ENCODE measurements at places on chromosomes 12 and 14.

DNA sequence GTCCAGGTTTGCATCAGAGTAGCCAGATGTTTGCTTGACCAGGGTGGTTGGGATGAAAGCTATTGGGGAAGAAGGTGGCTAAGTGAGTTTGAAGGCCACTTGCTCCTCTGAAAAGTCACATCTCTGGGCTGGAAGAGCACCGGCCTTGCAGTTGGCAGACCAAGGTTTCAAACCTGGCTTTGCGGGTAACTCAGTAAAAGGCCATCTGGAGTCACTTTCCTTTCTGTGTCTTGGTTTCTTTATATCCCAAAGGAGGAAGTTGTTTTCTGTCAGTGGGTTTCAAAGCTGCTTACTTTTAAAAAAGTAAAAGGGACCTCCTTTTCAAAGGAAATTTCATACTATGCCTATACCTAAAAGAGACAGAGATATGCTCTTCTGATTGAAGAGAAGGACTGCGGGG, 26.2 kb upstream of the CMA1 start:
- no peak for DNase-seq

GRCh38 chr12:103336940-103337339, 158.8 kb downstream of the C12orf42 start:
- no peak for DNase-seq

- no peak for DNase-seq
Measured at GRCh38 chr12:45518291-45519235, 210.9 kb upstream of the ARID2 start.

GRCh38 chr14:57831981-57832380, 33.9 kb downstream of the SLC35F4 start:
- DNase-seq = peak; percentile 58

DNA sequence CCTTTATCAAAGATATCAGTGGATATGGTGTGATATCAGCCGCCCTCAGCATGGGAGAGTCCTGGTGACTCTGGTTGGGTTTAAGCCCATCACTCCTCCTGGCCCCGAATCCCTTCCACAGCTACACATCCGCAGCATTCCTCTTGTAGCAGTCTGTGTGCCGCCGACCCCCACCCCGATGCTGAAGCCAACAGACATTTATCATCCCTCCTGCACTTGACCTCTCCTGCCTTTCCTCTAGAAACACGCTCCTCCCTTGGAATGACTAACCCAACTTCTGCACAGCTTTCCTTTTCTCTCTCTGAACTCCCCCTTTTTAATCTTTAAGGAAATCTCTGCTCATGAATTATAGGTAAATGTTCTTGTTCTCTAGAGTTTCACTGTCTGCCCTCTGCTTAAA, 250.9 kb upstream of the FOXN3 start:
- DNase-seq = no peak

GRCh38 chr12:53538209-53538689, 31.0 kb upstream of the NPFF start:
- no peak for DNase-seq

GRCh38 chr12:89864411-89864810, 155.8 kb upstream of the ATP2B1 start:
- DNase-seq = no peak

GRCh38 chr12:13079440-13079906, 24.0 kb downstream of the GSG1 start:
- DNase-seq = peak; percentile 70

- DNase-seq = no peak
Measured at GRCh38 chr14:73746520-73747378, 32.6 kb upstream of the PNMA1 start.

- DNase-seq = peak; percentile 47
Measured at GRCh38 chr14:54782751-54783659, 119.6 kb downstream of the GCH1 start.

- DNase-seq = no peak
Measured at GRCh38 chr12:115697340-115697739, 580.2 kb downstream of the MED13L start.

GRCh38 chr12:130043685-130044406, 118.4 kb upstream of the FZD10 start:
- no peak for DNase-seq

- no peak for DNase-seq
Measured at GRCh38 chr12:57943438-57944080, 2.2 kb downstream of the ATP23 start.

- DNase-seq = no peak
Measured at GRCh38 chr14:64394423-64394822, 6.3 kb downstream of the MTHFD1 start.

DNA sequence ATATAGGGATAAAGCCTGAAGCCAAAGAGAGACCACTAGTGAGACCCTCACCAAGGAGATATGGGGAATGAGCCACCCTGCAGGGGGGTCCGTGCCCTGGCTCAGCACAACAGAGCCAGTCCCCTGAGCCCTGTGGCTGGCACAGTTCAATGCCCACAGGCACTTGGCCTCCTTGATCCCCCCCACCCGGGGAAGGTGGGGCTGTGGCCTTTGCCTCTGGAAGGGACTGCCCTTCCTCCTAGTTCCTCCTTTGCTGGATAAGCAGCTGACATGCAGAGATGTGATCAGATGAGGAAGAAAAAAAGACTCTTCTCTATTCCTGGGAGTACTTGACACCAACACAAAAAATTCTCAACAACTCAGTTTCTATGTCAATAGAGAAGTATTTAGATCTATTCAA, 19.9 kb downstream of the TTC7B start:
- DNase-seq = no peak

DNA sequence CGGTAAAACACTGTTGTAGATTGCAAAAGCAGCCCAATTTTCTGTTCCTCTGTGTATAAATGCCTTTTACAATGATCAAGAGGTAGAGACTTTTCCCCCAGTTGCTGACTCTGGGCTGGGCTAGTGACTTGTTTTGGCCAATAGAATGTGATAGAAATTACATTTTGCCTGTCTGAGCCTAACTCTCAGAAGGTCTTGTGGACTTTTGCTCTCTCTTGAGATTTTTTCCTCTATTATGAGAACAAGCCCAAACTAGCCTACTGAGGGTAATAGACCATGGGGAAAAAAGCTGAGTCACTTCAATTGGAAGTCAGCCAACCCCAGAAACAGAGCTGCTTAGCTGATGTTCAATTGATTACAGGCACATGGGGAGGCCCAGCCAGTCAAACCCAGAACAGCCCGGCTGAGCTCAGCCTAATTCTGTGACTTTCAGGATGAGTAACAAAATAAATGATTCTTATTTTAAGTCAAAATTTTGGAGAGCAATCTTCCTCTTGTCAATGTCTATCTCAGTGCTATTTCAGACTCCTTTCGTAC, 61.4 kb downstream of the MYF5 start:
- peak; percentile 26 for DNase-seq

- DNase-seq = no peak
Measured at GRCh38 chr14:85234156-85235025, 295.6 kb upstream of the FLRT2 start.

DNA sequence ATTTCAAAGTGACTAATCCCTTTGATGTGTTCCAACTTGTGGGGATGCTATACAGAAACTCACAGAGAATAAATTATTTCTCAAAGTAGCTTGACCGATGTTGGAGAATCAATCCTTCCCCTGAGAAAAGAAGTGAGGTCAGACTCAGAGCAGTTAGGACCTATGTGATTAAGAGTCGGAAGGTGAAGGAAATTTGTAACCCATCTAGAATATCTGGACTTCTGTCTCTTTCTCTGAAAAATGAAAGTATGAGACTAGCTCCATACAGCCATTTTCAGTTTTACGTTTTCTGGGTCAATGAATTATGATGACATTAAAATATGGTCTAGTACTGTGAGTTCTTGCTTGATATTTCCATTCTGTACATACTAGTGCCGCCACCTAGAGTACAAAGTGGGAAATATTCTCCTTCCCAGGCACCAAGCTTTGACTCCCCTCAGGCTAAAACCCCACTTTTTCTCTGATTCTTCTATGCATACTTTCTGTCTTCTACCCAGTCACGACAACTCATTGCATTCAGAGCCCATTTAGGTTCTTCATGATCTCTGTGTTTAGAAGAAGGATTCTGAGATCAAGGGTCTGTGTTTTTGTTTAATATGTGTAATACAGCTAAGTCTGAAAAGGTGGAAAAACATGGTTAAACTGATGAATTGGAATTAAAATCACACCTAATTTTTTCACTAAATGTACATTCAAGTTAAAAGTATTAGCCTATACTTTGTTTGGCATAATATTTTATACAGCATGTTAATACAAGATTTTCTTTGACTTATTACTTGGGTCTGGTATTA, 6.9 kb upstream of the NTS start:
- DNase-seq = peak; percentile 49

DNA sequence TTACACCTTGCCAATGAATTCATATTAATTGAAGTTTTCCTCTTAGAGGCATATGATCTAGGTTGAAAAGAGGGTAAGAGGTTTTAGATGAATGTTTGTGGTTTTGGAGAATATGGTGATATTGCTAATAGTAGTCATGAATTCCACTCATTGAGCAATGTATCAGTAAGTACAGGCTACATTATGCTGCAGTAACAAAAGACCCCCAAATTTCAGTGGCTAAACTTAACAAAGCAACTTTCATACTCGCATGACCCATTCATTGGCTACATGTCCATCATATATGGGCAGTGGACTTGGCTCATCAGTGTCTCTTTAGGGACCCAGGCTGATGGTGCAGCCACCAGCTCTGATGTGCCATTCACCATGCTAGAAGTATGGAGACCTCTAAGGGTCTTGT, 196.6 kb upstream of the MYL2 start:
- no peak for DNase-seq

DNA sequence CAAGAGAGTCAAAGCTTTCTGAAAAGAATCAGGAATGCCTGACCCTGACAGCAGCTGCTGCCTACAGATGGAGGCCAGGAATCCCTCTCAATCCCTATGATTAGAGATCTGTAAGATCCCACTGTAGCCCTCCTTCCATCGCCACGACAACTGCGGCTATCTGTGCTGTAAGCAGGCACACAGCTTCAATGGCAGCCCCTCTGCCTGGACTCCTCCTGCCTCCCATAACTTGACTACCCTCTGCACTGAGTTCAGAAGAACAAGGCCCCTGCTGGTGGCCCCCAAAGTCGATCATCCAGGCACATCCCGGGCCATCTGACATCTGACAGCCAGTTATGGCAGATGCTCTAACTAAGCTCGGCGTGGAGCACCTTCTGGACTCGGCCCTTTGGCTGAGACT, 2.9 kb downstream of the CLMN start:
- no peak for DNase-seq

- DNase-seq = no peak
Measured at GRCh38 chr14:20418501-20418909, 5.2 kb upstream of the TEP1 start.

- DNase-seq = no peak
Measured at GRCh38 chr14:22466491-22466890, 122.5 kb downstream of the DAD1 start.

DNA sequence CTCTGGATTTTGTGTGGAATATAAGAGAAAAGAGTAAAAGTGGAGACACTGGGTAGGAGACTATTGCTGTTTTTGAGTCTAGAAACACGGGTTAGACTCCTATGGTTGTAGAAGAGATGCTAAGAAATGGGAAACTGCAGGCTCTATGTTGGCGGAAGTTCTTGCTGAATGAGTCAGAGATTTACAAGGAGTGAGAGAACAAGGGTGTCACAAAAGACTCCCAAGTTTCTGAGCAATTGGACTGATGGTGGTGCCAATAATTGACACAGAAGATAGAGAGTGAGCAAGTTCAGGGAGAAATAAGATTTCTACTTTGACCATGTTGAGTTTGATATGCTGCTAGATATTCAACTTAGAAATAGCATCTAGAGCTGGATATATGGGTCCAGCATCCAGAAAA, 2.6 kb upstream of the PRKD1 start:
- DNase-seq = no peak

GRCh38 chr12:24363177-24363754, 413.8 kb upstream of the SOX5 start:
- DNase-seq = no peak

DNA sequence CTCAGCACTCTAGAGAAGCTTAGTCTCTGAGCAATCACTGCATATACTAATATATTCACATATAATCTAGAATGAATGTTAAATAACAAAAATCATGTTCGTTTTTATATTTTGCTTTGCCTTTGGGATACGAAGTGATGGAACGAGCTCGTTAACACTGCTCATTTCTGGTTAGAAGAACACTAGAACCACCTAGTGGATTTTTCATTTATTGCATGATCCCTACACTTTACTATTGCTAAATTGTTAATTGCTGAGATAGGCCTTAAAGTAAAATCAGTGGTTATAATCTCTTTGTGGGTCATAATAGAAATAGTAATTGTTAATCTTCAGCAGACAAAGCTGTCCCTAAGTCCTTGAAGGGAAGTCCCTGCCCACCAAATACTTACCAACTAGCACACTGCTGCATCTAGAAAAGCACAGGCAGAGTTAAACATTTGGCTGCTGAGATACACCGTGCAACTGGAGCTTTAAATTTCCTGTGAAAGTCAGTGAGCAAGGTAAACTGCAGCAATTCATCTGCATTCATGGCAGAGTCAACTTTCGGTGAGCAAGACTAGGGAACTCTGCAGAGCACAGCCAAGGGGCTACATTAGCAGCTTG, 353.7 kb downstream of the APAF1 start:
- DNase-seq = peak; percentile 62

GRCh38 chr12:109777544-109777943, 55.7 kb downstream of the TRPV4 start:
- DNase-seq = peak; percentile 83

DNA sequence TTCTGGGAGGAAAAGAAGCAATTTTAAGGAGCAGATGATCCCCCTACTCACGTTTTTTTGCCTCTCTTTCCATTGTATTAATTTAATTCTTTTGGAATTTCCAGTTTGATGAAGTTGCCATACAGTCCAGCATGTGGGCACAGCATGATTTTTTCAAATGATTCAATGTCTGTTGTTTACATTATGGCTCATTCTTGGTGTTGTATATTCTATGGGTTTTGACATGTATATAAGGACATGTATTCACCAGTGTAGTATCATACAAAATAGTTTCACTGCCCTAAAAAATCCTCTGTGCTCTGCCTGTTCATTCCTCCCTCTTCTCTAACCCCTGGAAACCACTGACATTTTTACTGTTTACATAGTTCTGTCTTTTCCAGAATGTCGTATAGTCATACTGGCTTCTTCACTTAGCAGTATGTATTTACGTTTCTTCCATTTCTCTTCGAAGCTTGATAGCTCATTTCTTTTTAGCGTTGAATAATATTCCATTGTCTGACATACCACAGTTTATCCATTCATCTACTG, 13.3 kb upstream of the KLHDC2 start:
- DNase-seq = no peak

DNA sequence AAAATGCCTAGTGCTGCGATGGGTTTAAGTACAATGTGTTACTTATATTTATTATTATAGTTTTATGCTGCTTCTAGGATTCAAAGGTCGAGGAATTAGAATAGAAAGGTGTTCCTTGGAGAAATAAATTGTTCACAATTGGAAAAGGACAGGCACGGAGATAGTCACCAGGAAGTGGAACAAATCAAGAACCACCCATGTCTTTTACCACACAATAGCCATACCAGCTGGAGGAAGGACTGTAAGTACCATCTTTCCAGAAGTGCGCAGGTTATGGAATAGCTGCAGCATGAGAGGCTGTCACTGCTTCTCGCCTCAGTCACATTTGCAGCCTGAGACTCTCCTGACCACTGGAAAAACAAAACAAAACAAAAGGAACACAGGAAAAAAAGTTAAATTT, 40.5 kb upstream of the MANSC4 start:
- no peak for DNase-seq

Measured in iPS-NIHi11 (cell line).